Heart left ventricle (tissue), 16 donors: ENCODE measurements at places on chromosomes 13 and 19. TPM values are rescaled to one million over a fixed set of nuclear protein-coding genes. Genes with fewer than 3 reads are reported as not detected.

The ZNF816 gene
- 8.0 TPM for total RNA-seq

DNA sequence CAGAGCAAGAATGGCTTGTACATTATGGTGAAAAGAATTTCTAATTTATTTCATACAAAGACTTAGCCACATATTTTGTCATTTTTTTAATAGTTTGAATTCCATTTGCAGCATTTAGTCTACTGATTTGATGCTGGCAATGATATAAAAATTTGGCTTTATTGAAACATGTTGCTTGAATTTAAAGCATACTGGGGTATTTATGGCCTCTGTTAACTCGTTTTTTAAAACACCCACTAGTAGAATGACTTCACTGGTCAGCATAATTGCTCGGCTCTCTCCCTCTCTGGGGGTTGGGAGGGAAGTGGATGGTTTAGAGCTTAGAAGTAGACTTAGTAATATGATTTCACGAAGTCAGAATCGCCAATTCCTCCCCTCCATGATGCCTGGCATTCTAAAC lies 354.9 kb upstream of the HTR2A start:
- no peak for DNase-seq

GRCh38 chr19:47124937-47125668 lies 5.5 kb upstream of the SAE1 start:
- DNase-seq: no peak

DNA sequence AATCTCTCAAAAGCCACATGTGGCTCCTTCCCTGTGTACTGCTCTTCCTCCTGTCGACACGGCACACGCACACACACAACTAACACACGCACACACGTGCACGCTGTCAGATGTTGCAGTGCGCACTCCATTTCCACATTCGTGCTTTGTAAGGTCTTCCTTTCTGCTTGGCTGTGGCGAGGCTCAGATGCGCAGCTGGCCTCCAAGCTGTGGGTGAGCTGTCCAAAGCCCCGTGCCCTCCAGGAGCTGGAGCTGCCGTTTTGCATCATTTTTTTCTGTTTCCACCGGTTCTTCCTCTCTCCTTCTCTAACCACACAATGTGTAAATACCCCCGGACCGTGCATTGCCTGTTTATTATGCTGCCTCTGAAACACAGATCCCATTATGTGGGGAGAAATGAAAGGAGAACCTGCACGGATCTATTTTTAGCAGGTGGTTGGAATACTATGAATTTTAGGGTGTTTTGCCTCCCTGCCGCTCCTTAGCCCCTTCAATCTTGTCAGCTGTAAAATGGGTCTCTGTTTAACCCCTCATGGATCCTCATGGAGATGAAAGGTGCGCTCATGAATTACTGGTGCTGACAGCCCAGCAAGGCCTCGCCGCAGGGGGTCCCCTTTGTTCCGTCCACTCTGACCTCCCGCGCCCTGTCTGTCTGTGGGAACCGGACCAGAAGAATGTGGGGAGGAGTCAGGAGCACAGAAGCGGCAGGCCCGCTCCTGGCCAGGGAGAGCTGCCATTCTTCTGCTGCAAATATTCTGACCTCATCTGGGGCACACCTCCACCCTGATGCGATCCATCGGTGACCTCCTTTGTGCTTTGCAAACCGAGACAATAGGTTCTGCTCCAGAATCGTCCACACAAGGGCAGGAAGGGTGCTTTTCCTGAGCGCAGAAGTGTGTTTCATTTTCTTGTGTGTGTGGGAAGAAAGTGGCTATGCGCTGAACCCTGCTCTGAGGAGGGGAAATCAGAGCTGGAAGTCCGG lies 137.7 kb downstream of the SOX1 start:
- DNase-seq: no peak

DNA sequence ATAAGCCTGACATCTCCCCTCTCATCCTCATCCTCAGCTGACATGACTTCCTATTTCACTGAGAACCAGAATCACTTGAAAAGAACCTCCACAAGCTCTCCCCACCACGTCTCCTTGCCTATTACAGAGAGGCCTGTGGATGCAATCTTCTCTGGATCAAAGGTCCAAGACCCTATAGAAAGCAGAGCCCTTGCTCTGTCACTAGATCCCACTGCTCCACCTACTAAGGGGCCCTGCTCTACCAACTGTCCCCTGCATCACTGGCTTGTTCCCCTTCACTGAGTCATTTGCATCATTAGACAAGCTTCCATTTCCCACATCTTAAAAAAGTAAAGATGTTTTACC lies 40.8 kb downstream of the RCBTB2 start:
- no peak for DNase-seq
